Fibroblast of upper back skin (primary cell): ENCODE measurements at places on chromosomes 7 and 10.
A peak's percentile ranks its signal among the peaks of the same experiment; 100 is the strongest.

DNA sequence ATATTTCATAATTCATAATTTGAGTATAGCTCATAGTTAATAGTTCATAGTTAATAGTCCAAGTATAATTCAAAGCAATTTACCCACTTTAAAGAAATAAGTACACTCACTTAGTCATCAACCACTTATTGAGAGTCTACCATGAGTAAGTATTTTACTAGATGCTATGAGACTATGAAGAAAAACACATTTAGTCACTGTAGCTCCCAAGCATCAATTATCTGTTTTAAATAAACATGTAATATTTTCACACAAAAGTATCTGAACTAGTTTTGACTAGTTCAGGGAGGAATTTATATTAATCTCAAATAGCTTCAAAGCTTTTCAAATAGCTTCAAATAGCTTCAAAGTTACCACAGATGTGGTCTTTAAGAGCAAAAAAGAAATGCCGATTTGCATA is 119.2 kb downstream of the ANK3 start:
- peak; percentile 31 for DNase-seq

- DNase-seq = peak; percentile 73
These were observed 186.2 kb upstream of the PRKCQ start for GRCh38 chr10:6766131-6766801.

- no peak for DNase-seq
These were observed 79.6 kb downstream of the INPP5A start for GRCh38 chr10:132616996-132617736.

GRCh38 chr7:5064391-5065106 is 18.9 kb downstream of the RBAK start:
- no peak for DNase-seq

GRCh38 chr10:49271346-49271745 is 27.6 kb upstream of the C10orf71 start:
- DNase-seq = no peak

DNA sequence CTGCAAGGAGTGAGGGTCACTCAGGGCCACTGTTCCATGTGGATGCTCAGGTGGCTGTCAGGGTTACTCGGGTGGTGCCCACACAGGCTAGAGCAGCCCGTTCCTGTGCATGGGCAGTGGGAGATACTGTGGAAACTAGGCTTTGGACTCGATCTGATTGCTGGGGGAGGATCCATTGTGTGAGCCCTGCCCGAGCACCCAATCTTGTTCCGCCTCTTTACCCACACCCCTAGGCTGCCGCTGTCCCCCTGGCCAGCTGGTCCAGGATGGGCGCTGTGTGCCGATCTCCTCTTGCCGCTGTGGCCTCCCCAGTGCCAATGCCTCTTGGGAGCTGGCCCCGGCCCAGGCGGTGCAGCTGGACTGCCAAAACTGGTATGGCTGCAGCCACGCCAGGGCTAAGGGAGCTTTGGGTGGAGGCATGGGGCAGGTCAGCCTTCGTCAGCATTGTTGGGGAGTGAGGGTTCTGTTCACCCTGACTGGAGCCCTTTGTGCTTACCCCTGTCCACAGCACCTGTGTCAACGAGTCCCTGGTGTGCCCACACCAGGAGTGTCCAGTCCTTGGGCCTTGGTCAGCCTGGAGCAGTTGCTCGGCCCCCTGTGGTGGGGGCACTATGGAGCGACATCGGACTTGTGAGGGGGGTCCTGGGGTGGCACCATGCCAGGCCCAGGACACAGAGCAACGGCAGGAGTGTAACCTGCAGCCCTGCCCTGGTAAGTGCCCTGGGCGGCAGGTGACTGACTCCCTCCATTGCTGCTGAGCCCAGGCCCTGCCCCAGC is 12.4 kb upstream of the ZNF862 start:
- no peak for DNase-seq
